ENCODE measurements at places on chromosomes 16 and 17.

DNA sequence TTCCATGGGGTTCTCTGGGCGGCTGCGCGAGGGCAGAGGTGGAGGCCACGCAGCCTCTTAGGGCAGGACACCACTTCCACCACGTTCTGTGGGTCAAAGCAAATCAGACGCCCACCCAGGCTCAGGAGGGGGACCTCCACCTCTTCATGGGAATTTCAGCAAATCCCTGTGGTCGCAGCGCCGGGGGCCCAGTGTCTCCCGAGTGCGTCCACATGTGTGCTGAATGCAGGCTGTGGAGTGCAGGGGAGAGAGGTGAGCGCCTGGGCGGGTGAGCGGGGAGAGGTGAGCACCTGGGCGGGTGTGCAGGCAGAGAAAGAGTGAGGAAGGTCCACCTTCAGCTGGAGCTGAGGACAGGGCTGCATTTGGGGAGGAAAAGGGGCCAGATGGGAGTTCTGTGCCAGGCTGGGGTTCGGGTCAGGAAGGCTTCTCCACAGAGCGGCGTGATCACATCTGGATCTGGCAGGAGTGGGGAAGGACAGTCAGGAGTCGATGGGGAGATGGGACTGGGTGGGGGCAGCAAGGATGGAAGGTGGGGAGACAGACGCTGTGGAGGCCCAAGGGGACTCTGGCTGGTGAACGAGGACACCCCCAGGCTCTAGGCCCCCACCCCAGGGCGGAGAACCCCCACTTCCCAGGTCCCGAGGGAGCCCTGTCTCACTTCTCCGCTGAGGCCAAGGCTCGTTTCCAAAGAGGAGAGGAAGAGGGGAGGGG lies 36.8 kb upstream of the CBFA2T3 start:
- DNase-seq: no peak

DNA sequence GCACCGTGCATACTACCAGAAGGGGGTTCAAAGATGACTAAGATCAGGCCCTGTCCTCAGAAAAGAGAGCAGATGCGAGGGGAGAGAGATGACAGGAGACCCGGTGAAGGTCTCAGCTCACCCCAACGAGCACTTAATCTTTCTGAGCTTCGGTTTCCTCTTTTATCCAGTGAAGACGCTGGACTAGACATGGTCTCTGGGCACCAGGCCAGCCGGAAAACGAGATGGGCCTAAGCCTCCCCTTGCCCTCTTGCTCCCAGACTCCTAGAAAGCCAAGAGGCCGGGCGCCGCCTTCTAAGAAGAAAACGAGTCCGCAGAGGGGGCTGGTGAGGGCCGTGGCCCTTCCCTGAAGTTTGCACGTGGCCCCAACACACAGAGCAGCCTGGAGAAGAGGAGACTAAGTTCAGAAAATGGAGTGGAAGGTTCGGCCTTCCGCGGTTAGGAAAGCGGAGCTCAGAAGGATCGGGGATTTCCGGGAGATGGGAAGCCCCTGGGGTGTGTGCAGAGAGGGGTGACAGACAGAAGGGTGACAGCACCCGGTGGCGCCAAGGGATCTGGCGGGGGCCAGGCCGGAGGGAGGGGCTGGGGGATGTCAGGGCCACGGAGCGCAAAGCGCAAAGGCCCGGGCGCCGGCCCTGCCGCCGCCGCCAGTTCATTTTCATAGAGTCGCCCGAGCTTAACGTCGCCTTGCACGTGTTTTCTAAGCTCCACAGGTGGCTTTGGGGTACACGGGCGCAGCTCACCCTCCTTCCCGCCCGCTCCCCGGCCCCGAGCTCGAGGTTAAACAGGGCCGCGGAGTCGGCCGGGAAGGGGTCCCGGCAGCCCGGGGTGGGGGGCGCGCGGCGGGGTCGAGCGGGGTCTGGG lies 42.1 kb upstream of the BHLHA9 start:
- peak; percentile 84 for DNase-seq

GRCh38 chr16:17470182-17470907 lies 415 bp downstream of the XYLT1 start:
- DNase-seq: no peak

DNA sequence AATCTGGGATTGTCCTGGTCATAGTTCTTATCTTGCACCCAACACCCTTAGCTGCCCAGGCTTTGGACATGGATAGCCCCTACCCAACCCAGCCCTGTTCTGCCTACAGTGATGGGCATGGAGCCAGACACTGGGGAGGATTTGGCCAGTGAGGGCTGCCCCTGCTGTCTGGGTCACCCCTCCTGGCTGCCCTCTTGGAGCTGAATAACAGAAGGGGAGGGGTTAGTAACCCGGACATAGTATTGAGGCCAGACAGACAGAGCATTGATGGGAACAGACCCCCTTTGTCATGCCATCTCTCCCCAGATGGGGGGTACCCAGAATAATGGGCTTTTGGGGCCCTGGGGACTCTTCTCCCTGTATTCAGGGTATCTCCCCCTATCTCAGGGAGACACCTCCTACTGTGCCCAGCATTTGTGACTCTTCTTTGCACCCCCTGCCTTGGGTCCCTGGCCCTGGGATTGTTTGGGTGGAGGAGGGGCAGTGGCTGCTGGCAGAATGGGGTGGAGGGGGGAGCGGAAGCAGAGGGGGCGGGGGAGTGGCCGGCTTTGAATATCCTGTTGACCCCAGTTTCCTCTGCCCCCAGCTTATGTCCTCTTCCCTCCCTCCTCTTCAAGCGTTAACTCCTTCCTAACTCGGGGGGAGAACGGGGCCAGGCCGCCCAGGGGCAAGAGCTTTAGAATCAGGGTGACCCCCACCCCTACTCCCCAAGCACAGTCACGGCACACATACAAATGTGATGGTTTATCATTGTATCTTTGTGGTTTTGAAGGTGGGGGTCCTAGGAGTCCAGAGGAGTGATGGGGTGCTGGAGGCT lies 17.0 kb downstream of the GJD3 start:
- no peak for DNase-seq

GRCh38 chr16:12340151-12340733 lies 363.7 kb downstream of the SNX29 start:
- no peak for DNase-seq

DNA sequence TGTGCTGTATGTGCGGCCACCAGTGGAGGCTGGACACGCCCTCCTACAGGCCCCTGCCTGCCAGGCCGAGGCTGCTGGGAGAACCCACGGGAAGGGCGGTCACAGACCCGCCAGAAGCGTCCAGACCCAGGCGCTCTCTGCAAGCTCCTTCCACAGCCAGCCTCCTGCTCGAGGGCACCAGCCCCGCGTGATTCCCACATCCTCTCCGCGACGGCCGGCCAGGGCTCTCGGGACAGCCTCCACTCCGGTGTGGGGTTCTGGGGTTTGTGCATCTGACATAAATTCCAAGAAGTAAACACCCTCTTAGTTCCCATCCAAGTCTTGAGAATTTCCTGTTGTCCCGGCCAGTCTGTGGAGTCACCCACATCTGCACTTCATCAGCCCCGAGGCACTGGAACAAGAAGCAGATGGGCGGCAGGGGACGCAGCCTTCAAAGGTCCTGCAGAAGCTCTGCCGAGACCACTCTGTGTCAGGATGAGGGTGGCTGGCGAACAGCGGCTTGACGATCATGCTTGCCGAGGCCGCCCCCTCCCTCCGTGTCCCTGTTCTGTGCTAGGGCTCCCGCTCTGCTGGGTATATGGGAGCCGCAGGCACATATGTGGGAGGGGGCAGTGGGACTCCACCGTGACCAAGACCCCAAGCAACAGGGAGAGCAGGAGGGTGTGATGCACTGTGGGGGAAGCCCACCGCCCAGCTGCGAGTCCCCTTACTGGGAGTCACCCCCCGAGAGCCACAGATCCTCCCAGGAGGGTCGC lies 2.4 kb upstream of the TMEM204 start:
- no peak for DNase-seq

DNA sequence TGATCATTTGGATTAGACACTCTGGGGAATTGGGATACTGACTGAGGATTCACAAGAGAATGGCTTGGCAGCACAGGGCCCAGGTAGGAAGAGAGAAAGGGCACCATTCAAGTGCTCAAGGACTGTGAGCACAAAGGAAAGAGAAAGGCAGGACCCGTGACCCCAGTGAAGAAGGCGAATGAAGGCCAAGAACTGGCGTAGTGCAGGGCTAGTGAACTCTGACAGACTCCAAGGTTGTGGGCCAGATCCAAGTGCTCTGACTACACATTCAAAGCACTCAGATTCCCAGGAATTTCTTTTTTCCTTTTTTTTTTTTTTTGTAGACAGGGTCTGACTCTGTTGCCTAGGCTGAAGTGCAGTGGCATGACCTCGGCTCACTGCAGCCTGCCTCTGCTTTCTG lies 5.0 kb downstream of the GTF3C1 start:
- DNase-seq: no peak

- no peak for DNase-seq
These were observed 40.6 kb upstream of the LITAF start for GRCh38 chr16:11627292-11627663.

- no peak for DNase-seq
These were observed 114.5 kb downstream of the BANP start for GRCh38 chr16:88065747-88066142.

GRCh38 chr17:60154616-60155426 lies 5.0 kb downstream of the CA4 start:
- no peak for DNase-seq
